SJCRH30 (cell line): ENCODE measurements at places on chromosomes 12 and 14.

DNA sequence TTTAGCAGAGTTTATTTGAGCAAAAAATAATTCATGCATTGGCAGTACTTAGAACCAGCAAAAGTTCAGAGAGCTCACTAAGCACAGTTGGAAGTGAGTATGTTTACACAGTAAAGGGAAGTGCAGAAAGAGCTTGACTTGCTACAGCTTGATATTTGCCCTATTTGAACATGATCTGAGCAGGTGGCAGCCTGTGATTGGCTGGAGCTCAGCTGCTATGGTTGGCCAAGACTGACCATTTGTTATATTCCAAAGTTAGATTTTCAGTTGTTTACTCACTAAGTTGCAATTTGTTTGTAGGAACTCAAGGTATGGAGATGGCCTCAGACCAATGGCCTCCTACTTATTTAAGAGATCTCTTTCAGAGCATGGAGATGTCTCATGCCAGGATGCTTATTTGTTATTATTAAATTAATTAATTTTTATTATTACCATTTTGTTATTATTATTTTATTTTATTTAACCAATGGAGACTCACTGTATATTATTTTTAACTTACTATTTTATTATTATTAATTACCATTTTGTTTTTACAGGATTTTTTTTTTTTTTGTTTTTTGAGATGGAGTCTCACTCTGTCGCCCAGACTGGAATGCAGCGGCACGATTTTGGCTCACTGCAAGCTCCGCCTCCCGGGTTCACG, 49.0 kb downstream of the ATP23 start:
- H3K27ac ChIP-seq: no peak overlapping the region
- peaks cover 17% of the 10 kb centered on the region; the same call in 1 of the 2 replicates for H3K27me3 ChIP-seq
- DNase-seq: peak; percentile 70
- H3K36me3 ChIP-seq: no peaks in the 10 kb centered on the region
- no peak overlapping the region for H3K4me3 ChIP-seq

DNA sequence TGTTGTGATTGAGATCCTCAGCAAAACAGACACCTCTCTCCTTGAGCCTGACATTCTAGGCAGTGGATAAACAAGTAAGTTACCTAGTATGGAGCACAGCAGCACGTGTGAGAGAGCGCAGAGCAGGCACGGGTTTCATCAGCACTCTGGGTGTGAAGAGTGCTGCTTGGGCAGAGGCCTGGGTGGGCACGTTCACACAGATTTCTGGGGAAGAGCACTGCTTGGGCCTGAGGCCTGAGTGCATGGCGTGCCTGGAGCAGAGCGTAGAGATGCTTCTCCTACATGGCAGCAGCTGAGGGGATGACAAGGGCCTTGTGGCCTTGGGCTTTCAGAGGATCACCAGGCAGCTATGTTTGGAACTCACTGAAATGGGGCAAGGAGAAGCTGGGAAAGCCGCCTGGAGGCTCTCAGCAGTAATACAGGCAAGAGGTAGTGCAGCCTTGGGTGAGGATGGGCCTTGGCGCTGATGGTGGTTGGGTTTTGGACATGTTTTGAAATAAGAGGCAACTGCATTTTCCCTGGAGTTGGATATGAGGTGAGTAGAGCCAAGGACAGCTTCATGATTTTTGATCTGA, 17.6 kb downstream of the CKB start:
- H3K4me1 ChIP-seq: no peaks in the 10 kb centered on the region
- peaks cover 45% of the 10 kb centered on the region for H3K36me3 ChIP-seq
- no peak overlapping the region for H3K4me3 ChIP-seq

GRCh38 chr12:131091413-131091975, 137.8 kb downstream of the ADGRD1 start:
- H3K27ac ChIP-seq: no peak overlapping the region
- H3K27me3 ChIP-seq: no peaks in the 10 kb centered on the region
- H3K4me1 ChIP-seq: no peaks in the 10 kb centered on the region
- H3K36me3 ChIP-seq: no peaks in the 10 kb centered on the region
- DNase-seq: no peak

GRCh38 chr12:51694146-51694545, 103.1 kb downstream of the SCN8A start:
- no peaks in the 10 kb centered on the region for H3K4me1 ChIP-seq
- no peak overlapping the region for H3K4me3 ChIP-seq
- no peak overlapping the region for H3K27ac ChIP-seq
- peaks cover 5% of the 10 kb centered on the region; the same call in 1 of the 2 replicates for H3K27me3 ChIP-seq

DNA sequence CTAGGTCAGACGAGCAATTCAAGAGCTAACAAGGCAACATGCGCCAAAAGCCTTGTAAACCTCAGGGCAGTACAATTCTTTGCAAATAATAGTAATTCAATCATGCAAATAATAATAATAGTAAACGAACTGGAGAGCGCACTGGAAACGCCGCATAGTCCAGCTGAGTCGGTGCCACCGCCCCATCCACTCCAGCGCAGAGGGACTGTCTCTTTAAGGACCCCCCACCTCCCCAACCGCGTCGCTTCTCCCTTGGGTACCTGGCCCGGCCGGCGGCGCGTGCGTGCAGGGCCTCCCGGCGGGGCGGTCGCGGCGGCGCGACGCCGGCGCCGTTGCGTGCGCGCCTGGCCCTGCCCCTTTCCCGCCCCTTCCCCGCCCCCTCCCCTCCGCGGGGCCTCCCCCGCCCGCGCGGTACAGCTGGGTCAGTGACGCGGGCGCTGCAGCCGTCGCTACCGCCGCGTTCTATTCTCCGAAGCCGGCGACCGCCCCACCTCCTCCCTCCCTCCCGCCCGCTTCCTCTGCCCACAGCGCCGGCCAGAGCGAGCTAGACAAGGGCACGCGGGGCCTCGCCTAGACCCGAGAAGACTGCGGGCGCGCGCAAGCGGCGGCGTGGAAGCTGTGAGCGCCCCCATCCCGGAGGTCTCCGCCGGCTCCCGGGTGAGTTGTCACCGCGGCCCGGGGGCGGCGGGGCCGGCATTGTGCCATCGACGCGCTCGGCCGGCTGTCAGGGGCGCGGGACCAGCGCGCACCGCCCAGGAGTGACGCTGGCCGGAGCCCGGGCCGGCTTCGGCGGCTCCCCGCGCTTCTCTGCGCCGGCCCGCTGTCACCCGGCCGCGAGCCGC, at the start of gene SUSD6:
Gene SUSD6, plus strand, starts transcription at position 425 of the 842 bp plus-strand sequence. CDS start 46,997 bp downstream, outside the sequence.
- H3K36me3 ChIP-seq: no peaks in the 10 kb centered on the region
- peaks cover 8% of the 10 kb centered on the region; the same call in 1 of the 2 replicates for H3K4me1 ChIP-seq
- no peaks in the 10 kb centered on the region for H3K27me3 ChIP-seq

GRCh38 chr14:60245380-60246177, 3.4 kb upstream of the PPM1A start:
- no peaks in the 10 kb centered on the region for H3K4me1 ChIP-seq
- H3K4me3 ChIP-seq: no peak overlapping the region
- no peaks in the 10 kb centered on the region for H3K27me3 ChIP-seq
- H3K36me3 ChIP-seq: no peaks in the 10 kb centered on the region
- DNase-seq: no peak

- H3K4me3 ChIP-seq: no peak overlapping the region
- no peak for DNase-seq
- H3K4me1 ChIP-seq: peaks cover 27% of the 10 kb centered on the region
- H3K27me3 ChIP-seq: no peaks in the 10 kb centered on the region
- H3K27ac ChIP-seq: no peak overlapping the region
Measured at GRCh38 chr12:116200812-116201211, 76.7 kb downstream of the MED13L start.

- no peak overlapping the region for H3K27ac ChIP-seq
- H3K4me3 ChIP-seq: no peak overlapping the region
- no peaks in the 10 kb centered on the region for H3K4me1 ChIP-seq
Measured at GRCh38 chr12:116677202-116677661, 60.6 kb downstream of the SPRING1 start.
